ENCODE measurements at places on chromosomes 16 and 17.

DNA sequence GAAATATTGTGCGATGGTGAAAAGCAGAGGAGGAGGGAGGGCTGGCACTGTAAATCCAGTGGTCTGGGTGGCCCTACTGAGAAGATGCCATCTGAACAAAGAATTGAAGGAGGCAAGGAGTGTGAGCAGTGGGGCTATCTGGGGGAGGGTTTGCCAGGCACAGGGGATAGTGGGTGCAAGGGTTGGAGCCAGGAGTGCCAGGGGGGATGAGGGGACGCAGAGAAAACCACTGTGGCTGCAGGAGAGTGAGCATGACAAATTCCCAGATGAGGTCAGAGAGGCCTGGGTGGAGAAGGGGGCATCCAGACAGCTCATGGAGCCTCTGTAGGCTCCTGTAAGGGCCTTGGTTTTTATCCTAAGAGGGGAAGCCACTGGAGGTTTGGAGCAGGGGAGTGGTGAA is 4.8 kb downstream of the XYLT2 start:
- DNase-seq, result no peak

DNA sequence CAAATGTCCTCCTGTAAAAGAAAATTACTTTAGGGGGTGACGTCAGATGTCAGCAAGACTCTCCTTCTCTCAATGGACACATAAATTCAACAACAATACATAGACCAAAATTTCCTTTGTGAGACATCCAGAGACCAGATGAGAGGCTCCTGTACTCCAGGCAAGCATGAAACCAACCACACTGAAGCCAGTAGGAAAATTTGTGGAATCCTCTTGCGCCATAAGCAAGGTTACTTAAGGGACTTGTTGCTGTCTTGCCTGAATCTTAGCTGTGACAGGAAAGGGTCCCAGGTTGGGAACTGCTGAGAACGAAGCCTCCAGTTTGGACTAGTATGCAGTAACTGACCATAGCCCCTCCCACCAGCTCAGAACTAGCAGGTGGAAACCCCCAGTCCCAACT is 56.0 kb downstream of the CEP112 start:
- no peak for DNase-seq

DNA sequence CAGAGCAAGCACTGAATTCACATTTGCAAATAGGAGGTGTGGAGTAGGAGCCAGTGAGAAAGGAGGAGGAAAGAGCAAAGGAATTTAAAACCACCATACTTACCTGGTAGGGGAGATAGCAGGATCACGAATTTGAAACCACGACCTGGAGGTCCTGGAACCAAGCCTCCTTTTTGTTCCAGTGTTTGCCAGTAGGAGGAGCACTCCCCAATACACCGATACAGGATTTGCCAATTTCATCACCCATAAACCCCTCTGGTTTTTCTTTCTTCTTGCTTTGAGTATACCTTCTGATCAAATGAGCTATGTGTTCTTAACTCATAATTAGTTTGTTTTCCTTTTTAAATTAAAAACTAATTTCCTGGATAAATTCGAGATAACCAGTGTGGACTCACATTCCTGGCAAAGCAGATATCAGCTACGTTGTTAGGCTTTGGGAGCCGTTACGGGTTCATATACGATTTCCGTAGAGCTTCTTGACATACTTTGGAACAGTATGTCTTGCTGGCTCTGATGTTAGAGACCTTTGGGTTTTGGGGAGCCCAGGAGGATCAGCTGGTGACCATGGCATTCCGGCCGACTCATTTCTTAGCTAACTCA is 22.7 kb downstream of the BCO1 start:
- no peak for DNase-seq

GRCh38 chr17:81513372-81513752 is 763 bp upstream of the ACTG1 start:
- no peak for DNase-seq

DNA sequence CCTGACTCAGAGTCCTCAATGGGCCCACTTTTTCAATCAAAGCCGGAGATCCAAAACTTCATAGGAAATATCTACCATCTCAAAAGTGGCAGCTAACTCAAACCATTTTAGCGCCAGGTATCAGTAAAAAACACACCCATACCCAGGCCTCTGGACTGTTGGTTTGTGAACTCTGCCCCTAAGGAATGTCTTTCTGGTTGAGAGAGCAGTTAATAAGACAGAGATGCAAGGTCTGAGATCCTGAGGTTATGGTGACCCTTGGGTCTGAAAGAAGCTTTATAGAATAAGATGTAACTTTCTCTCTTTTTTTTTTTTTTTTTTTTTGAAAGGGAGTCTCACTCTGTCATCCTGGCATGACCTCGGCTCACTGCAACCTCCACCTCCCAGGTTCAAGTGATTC is 350.5 kb downstream of the SOX9 start:
- DNase-seq, result no peak

DNA sequence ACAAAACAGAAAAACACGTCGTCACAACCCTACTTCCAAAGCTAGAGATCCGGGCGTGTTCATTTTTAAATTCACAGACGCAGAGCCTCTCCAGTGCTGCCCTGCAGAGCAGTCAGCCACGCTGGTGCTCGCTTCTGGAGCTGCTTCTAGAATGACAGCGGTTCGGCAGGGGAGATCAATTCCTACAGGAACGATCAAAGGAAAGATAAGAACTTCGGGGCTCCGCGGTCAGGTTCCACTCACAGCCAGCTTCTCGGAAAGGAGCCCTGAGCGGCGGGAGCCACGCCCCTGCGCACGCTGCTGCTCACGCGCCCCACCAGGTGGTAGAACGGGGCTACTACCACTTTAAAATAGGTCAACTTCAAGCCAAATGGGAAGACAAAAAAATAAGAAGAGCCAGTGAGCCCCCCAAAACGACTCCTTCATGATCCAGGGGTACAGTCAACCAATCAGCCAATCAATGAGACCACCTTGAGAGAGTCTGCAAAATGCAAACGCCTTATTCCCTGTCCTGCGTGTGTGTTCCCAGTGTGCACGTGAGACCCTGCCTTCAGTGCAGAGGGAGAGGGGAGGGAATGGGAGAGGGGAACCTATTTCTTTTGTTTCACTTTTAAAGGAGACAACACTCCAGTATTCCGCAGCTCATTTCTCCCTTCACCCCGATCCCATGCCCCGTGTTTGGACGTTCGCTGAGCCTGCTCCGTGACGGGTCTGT is 209.7 kb downstream of the RBFOX3 start:
- peak; percentile 56 for DNase-seq

DNA sequence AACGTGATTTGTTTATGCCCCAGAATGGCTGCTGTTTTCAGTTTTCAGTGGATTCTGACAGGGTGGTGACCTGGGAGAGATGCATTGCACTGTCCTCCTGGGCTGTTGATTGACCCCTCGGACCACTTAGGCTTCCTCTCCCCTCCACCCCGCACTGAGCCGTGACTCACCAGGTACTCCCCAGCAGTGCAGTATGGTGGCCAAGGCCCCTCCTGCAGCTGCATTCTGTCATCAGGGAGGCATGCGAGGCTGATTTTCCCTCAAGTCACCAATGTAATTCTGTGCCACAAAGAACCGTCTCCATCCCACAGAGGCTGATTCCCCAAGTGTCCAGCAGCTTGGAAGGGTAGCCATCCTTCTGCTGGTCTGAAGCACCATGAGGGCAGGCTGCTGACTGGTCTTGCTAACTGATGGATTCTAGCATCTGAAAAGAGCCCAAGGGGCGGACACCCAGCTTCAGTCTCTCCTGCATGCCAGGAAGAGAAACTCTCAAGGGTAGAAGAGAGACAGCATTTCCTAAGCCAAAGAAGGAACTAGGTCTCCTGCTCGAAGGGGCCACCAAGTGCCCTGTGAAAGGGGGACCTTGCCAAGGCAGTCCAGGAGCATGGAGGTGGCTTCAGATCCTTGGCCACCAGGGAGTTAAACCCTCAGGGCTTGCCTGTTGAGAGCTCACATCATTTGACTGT is 148.1 kb downstream of the SOCS1 start:
- no peak for DNase-seq

GRCh38 chr17:7146115-7146514 is 31.5 kb upstream of the ASGR2 start:
- no peak for DNase-seq
